Amniotic epithelial cell (primary cell): ENCODE measurements at places on chromosomes 4 and X.

DNA sequence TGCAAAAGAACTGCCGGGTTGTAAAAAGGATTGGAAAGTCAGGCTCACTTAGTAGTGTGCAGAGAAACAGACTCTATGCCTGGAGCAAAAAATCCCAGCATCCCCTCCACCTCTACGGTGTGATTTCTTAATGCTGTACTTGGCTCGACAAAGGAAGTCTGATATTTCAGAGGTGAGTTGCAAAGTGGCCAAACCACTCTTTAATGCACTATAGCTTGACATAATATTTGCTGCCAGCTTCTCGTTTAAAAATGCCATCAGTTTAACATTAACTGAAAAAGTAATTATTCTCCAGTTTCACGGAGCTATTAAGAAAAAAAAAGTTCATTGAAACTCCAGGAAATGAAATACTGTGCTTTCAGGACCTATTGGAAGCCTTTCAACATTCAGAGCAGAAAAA is 448.3 kb upstream of the ZFP42 start:
- no peak for DNase-seq

DNA sequence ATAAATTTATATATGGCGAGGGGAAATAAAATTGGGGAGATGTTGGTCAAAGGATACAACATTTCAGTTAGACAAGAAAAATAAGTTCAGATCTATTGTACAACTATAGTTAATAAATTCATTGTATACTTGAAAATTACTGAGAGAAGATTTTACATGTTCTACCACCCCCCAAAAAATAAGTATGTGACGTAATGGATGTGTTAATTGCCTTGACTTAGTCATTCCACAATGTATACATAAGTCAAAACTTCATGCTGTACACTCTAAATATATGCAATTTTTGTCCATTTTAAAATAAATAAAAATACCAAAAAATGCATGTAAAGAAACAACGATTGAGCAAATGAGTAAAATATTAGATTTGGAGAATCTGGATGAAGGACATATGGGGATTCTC is 1.8 kb downstream of the USP11 start:
- DNase-seq: peak; percentile 26

DNA sequence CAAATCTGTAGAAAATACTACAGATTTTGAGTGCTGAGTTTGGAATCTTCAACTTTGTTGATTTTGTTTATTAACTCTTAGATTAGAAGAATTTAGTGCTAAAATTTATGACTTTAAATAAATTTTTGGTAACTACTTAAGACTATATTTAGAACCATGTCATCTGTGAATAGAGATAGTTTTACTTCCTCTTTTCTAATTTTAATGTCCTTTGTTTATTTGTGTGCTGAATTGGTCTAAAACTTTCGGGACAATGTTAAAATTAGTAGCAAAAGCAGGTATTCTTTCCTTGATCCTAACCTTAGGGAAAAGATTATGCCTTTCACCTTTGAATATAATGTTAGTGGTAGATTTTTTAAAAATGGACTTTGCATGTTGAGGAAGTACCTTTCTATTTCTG is 119.7 kb upstream of the CXorf51A start:
- DNase-seq: no peak

DNA sequence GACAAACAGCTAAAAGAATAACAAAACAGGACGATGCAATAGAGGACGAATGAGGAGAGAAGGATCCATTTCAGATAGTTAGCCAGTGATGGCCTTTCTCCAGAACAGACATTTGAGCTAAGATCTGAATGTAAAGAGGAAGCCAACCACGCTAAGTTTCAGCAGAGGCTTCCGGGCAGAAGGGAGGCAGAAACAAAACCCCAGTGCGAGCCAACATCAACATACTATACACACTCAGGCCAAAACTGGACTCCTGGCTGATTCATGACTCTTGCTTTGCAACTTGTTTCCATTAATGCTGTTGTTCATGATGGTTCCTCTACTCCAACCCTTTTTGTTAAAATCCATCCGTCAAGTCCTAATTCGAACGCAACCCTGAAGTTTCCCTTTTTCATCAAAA is 730.3 kb downstream of the TRIML1 start:
- DNase-seq: no peak

DNA sequence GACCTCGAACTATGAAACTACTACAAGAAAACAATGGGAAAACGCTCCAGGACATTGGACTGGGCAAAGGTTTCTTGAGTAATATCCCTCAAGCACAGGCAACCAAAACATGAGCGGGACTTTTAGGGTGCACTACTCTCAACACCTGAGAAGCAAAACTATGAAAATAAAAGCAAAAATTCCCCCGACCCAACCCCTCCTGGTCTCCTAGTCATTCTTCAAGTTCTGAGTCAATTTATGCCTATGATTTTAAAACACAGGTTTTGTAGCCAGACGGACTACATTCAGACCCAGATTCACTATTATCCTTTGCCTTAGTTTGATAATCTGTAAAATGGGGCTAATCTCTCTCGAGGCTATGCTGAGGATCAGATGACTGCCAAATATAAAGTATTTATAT is 97.0 kb downstream of the SOWAHB start:
- no peak for DNase-seq

DNA sequence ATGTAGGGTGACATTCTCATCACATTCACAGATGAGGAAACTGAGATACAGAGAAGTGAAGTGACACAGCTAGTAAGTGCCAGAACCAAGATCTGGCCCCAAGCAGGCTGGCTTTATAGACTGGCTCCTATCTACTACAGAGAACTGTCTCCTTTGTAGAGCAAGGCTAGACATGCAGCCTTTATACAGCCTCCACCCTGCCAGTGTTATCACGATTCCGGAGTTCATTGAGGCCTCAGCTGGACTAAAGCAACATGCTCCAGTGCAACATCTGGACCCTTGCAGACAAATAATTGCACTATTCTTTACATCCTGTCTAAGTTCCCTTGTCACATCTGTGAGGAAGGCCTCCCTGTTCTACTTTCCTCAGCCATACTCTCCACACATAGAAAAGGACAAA is 58.0 kb upstream of the XIAP start:
- DNase-seq: no peak
